ENCODE measurements at places on chromosomes 2 and 18.
A peak's percentile ranks its signal among the peaks of the same experiment; 100 is the strongest.

GRCh38 chr2:199570934-199571333 is 113.2 kb upstream of the SATB2 start:
- DNase-seq = no peak

DNA sequence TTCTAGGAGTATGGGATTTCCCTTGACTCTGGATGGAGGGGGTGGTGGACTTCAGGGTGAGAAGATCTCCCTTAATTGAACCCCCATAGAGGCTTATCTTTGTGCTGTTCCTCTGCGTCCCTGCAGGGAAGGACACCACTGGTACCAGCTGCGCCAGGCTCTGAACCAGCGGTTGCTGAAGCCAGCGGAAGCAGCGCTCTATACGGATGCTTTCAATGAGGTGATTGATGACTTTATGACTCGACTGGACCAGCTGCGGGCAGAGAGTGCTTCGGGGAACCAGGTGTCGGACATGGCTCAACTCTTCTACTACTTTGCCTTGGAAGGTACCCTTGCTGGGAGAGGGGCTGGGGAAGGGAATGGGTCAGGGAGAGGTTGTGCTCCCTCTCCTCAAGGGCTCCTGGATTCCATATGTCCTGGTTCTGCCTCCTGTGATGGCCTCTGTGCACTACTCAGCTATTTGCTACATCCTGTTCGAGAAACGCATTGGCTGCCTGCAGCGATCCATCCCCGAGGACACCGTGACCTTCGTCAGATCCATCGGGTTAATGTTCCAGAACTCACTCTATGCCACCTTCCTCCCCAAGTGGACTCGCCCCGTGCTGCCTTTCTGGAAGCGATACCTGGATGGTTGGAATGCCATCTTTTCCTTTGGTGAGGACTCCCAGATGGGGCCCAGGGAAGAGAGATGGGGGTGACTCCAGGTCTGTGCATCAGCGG is 19.3 kb downstream of the PRKAG3 start:
- no peak for DNase-seq

DNA sequence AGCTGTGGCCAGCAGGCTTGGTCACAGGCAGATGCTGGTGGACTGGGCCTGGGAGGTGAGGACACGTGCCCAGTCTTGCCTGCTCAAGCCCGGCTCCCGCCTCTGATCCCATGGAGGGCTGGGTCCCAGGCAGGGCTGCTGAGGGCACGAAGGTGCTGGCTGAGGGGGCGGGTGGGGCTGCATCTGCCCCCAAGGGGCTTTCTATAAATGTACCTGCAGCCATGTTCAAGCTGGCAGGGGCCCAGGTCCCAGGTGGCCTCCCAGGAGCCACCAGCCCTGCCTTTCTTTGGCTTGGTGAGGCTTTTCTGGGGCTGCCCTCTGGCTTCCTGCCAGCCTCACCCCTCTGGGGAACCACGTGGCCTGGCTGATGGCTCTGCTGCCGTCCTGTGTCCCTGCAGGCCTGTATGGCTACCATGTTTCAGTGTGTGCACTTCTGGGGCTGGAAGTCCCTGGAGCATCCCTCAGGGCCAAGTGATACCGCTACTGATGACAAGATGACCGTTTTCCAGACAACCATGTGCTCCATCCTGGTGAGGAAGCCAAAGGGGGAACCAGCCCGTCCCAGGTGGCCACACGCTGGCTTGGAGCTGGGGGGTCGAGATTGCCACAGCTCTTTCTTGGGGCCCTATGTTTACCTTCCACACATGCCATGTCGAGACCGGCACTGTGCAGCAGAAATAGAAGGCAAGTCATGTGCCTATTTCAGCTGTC is 23.2 kb downstream of the HJURP start:
- no peak for DNase-seq

DNA sequence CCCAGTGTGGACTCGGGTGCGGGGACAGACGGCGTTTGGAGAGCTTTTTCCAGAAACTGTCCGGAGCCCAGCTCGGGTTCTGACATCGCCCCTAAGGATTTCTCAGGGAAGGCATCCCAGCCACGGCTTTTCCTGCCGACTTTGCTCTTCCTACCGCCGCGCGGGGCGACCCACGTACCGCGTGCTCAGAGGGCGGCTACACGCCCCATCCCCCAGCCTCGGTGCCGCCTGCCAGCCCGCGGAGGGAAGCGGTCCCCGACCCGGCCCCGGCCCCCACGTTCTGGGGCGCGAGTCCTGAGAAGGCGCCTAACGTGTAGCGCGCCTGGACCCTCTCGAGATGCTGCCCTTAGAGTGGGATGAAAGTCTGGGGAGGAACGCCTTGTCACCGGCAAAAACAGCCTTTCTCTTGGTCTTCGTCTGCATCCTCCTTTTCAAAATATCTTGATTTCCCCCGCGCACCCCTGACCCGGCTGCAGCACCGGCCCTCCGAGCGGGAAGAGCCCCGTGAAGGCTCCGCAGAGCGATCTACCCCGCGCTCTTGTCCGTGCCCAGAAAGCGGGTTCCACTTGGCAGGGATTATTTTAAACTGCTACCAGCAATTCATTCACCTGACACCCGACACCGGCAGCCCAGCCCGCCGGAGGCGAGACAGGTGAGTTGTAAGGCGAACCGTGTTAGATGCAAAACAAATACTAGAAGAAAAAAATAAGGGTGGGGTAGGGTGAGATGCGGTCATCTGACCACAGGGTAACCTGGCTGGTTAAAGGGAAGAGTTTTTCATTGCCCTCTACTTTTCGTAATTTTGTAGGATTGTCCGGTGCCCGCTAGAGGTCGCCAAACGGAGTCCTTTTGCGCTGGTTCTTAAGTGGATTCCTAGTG is 812 bp upstream of the KCNG3 start:
- peak; percentile 55 for DNase-seq

DNA sequence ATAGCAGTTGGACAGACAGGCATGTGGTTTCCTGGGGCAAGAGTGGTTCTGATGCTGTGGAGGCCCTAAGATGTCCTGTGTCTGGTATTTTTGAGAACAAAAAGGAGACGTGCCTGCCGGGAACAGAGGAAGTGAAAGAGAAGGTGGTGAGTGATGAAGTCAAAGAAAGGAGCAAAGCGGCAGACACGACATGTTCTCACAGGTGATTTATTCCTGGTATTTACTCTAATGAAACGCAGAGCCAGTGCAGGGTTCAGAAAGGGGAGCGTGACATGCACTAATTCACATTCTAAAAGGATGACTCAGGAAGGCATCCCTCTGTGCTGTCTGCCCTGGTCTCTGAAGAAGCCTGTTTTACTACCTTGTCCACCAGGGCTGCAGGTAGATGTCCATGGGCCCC is 211.0 kb downstream of the KCNE4 start:
- no peak for DNase-seq

DNA sequence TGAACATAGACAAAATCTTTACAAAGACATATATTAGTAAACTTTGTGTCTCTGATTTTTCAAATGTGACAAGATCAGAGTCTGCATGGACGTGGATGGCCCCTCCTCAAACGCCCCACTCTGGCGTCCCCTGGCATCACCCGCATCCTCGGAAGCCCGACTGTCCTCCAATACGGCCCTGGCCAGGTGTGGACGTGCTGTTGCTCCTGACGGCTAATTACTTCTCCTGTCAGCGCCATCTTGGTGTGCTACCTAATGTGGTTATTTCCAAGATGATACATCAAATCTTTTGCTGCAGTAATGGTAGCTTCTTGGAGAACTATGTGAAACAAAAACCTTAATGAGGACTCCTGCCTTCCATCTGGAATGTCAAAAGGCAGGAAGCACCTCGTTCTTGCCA is 747.4 kb upstream of the SALL3 start:
- DNase-seq = no peak

DNA sequence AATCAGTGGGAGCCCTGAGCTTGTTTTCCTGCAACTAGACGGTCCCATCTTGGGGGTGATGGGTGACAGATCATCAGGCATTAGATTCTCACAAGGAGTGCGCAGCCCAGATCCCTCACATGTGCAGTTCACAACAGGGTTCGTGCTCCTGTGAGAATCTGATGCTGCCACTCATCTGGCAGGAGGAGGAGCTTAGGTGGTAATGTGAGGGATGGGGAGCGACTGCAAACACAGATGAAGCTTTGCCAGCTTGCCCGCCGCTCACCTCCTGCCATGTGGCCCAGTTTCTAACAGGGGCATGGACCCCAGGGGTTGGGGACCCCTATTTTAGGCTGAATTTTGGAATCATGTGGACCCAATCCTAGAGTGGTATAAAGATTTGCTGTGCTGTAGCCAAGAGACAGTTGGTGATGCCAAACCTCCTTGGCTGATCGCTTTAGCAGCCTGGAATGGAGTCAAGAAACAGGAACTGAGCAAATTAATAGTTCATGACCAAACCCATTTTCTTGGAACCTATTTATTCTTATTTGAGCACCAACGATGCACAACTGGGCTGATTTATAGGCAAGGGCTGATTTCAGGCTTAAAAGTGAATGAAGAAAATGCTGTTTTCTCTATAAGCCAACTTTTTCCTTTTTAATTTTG is 25.7 kb downstream of the LPIN1 start:
- DNase-seq = no peak

- no peak for DNase-seq
Measured at GRCh38 chr18:64409511-64409910, 260.6 kb upstream of the LINC00305 start.

- DNase-seq = no peak
Measured at GRCh38 chr18:48803951-48804855, 146.6 kb downstream of the SMAD7 start.

- DNase-seq = no peak
Measured at GRCh38 chr2:216428618-216429350, 16.5 kb downstream of the SMARCAL1 start.

GRCh38 chr2:241678307-241678706 is 8.3 kb downstream of the DTYMK start:
- no peak for DNase-seq

- no peak for DNase-seq
Measured at GRCh38 chr2:71586471-71586870, 133.1 kb downstream of the DYSF start.

- no peak for DNase-seq
Measured at GRCh38 chr18:6885992-6886796, 156.7 kb downstream of the ARHGAP28 start.

- no peak for DNase-seq
Measured at GRCh38 chr2:240425697-240426096, 9.8 kb upstream of the GPC1 start.

GRCh38 chr18:10400534-10401307 is 53.7 kb upstream of the APCDD1 start:
- no peak for DNase-seq

GRCh38 chr18:11293794-11294193 is 144.4 kb upstream of the PIEZO2 start:
- DNase-seq = no peak

DNA sequence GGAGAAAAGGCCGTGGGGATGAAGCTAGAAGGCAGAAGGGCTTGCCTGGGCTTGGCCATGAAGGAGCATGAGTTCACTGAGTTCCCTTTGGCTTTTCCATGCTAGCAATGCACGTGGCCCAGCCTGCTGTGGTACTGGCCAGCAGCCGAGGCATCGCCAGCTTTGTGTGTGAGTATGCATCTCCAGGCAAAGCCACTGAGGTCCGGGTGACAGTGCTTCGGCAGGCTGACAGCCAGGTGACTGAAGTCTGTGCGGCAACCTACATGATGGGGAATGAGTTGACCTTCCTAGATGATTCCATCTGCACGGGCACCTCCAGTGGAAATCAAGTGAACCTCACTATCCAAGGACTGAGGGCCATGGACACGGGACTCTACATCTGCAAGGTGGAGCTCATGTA is 2.9 kb downstream of the CTLA4 start:
- DNase-seq = no peak

GRCh38 chr2:169038338-169038757 is 7.2 kb upstream of the ABCB11 start:
- DNase-seq = no peak

Data from activated CD4-positive, alpha-beta T cell treated with anti-CD3 and anti-CD28 coated beads for 1 hour (primary cell).